D721Med (cell line): ENCODE measurements at places on chromosomes 3 and 15.

GRCh38 chr15:62962101-62962995 lies 80.2 kb upstream of the TPM1 start:
- no peak for DNase-seq

DNA sequence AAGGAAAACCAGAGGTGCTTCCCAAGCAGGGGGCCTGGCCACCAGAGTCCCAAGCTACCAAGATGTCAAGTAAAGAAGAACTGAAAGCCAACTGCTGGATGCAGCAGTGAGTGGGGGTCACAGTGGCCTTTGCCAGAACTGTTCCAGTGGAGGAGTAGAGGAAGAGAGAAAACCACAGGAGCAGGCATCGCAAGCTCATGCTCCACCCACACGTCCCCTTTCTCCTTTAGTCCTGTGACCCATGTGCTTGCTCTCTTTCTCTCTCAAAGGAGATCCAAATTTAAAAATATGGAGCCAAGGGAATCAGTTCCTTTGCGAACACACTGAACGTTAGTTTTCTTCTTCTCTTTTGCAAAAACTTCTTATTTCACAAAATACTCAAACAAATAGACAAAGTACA lies 12.4 kb upstream of the ABHD2 start:
- no peak for DNase-seq

DNA sequence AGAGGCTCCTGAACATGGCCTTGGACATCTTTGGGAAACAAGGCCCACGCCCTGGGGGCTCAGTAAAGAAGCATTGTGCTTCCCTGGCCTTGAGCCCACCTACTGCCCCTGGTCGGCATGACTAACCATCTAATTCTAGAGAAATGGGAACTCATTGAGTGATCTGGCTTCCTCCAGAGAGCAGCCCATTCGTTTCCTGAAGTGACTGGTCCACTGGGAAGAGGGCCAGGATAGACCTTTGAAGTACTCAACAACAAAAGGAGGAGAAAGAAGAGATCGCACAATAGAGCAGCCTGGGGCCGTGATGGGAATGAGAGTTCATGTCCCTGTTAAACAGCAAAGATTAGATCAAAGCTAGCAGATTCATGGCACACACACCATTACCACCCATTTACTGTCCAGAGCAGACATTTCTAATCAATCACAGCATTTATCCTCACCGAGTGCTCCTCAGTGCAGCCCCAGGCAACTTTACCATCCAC lies 514.4 kb upstream of the PROK2 start:
- DNase-seq = no peak

DNA sequence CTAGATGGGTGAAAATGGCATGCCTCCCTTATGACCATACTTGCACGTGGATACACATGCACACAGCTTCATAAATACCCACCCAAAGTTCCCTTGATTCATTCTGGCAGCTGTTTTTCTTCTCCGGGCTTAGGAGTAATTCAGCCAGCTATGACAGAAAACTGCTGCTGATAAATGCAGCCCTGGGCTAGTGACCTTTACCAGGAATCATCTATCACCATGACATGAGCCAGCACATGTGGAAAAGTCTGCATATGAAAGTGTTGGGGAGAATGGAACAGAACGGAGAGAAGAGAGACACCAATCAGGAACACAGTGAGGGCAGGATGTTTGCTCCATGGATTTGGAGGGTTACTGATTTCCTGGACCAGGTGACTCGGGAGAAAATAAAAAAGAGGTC lies 706.3 kb downstream of the PDCD6IP start:
- no peak for DNase-seq

DNA sequence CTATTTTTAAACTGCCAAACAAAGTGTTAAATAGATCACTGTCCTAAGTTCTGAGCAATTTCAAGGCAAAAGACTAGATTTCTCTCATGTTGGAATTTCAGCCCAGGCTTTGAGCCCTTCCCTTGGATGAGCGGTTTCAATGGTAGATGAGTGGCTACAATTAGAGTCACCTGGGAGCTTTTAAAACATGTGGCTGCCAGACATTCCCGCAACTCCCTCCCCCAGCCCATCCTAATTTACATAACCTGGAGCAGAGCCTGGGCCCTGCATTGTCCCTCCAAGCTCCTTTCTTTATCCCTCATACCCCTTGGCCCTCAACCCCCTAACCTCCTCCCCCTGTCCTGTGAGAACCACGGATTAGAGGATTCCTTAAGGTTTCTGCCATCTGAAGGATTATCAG lies 357.5 kb upstream of the UMPS start:
- DNase-seq = no peak

DNA sequence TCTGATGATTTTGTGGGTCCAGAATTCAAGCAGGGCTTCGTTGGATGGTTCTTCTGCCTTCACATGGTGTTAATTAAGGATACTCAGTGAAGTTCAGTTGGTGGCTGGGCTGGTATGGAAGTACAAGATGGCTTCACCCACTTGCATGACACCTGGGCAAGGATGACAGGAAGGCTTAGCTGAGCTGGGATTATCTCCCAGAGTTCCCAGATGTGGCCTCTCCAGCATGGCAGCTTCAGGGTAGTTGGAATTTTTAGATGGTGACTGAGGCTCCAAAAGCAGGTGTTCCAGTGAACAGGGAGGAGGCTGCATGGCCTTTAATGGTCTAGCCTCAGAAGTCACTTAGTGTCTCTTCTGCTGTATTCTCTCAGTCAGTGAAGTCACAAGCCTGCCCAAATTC lies 135.5 kb downstream of the THRB start:
- no peak for DNase-seq

DNA sequence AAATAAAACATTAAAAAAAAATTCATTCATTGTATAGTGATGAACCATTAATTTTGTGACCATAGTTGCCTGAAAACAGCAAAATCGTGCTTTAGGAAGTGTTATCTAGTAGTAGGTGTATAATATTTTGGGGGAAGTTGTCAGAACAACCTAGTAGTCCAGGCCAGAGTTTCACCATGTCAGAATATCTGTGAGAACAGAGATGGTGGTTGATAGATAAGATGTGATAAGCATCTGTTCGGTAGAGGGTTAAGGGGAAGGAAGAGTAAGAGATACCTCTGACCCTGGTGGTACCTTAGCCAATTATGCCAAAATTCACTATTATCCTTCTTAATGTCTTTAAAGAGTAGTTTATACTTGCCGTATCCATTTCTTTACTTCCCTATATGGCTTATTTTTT lies 113.8 kb downstream of the MITF start:
- DNase-seq = no peak

DNA sequence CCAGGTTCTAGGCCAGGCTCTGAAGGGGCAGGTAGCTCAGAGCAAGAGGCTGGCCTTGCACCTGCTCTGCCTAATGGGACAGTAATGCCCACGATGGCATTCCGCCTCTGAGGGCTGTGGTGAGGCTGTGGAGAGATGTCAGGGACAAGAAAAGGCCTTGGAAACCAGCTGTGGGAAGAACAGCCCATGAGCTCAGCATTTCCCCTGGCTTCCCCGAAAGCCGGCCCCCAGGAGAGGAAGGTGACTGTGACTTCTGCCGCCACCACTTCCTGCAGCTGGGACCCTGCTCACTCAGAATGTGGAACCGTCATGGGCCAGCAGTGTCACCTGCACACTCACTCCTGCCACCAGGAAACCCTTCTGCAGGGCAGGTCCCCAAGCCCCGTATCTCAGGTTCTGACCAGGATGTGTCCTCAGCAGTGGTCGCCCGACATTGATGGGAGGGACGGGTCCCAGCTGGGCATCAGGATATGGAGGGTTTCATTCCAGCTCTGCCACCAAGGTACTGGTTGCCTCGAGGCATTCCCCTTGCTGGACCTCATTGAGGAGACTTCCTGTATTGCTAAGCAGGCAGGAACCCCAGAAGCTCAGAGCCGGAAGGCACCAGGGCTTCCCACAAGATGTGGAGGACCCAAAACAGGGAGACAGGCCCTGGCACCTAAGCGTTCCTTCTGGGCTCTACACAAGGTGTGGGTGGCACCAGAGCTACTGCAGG lies 30.7 kb downstream of the SEMA7A start:
- DNase-seq = no peak

DNA sequence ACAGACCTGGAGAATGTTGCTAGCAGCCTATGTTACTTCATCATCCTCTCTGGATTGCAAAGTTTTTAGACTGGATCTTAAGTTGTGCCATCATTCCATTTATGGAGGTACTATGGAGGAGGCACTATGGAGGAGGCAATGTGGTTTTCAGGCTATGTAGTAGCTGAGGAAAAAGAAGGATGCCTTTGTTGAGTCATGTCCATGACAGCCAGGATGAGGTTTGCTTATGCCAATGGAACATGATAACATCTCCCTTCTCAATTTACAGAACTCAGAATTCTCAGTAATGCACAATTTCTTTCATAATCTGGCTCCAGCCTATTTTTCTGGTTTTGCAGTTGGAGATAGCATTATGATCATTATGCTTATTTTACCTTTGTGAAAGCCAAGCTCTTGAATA lies 65.9 kb upstream of the TMEM108 start:
- DNase-seq = no peak

- no peak for DNase-seq
These were observed 73.7 kb downstream of the FILIP1L start for GRCh38 chr3:100040451-100041225.

GRCh38 chr3:81462921-81463320 lies 298.5 kb downstream of the GBE1 start:
- no peak for DNase-seq

GRCh38 chr3:31132132-31132769 lies 237.8 kb upstream of the GADL1 start:
- no peak for DNase-seq

DNA sequence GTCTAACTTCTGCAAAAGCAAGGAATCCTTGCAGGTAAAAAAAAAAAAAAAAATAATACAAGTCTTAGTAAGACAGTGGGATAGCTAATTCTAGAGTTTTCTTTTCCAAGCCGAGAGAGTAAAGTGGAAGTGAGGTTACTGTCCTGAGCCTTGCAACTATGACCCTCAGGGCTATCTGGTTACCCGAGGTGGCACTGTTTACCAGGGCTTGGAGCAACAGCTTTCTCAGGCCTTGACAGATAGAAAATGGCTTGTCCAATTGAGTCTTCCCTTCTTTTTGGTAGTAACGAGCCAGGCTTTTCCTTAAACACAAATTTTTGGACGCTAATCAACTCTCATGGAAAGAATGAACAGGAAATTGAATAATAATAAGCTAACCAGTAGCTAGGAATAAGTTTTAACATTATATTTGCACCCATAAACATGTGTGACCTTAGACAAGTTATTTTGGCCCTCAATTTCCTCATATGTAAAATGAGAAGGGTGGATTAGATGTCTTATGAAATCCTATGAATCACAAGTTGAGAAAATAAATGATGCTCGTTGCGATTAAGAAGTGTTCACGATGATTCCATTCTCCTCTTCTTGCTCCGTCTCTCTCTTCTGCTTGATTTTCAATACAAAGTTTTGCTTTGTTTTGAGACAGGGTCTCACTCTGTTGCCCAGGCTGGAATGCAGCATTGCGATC lies 236.9 kb upstream of the KBTBD8 start:
- DNase-seq = no peak

GRCh38 chr3:172082820-172083513 lies 43.6 kb downstream of the FNDC3B start:
- DNase-seq = no peak

DNA sequence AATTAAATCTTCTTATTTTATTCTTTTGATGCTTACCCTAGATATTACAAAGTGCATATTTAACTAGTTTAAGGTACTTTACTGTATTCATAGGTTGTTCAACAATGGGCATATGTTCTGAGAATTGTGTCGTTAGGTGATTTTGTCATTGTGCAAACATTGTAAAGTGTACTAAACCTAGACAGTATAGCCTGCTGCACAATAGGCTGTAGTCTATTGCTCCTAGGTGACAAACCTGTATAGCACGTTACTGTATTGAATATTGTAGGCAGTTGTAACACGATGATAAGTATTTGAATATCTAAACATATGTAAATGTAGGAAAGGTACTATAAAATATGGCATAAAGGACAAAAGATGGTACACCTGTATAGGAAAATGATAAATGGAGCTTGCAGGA lies 100.7 kb downstream of the CACNA2D3 start:
- DNase-seq = no peak

- DNase-seq = no peak
These were observed 104.4 kb downstream of the PPP2R3A start for GRCh38 chr3:136069933-136070332.

GRCh38 chr15:49286649-49287404 lies 116.8 kb downstream of the GALK2 start:
- no peak for DNase-seq

GRCh38 chr15:73125219-73125618 lies 73.0 kb downstream of the NEO1 start:
- DNase-seq = no peak

DNA sequence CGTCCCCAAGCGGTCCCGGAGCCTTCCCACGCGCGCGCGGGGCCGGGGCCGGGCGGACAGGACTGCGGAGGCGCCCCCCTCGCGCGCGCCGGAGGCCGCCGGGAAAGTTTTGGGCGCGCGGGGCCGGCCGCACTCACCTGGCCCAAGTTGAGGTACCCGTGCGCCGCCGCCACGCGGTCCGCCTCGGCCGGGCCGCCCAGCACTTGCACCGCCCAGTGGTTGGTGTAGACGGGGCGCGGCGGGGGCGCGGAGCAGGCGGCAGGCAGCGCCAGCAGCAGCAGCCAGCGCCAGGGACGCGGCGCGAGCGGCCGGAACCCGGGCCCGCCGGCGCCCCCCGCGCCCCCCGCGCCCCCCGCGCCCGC lies 289 bp downstream of the PCSK6 start:
- peak; percentile 47 for DNase-seq

- DNase-seq = no peak
These were observed 3.2 kb downstream of the AEN start for GRCh38 chr15:88624156-88624970.

- no peak for DNase-seq
These were observed 101.6 kb downstream of the MOBP start for GRCh38 chr3:39569095-39569494.
